Bronchial epithelial cell (primary cell): ENCODE measurements at places on chromosomes 3 and 15.

- peak; percentile 80 for DNase-seq
Measured at GRCh38 chr3:72347819-72348319, 500.4 kb downstream of the SHQ1 start.

DNA sequence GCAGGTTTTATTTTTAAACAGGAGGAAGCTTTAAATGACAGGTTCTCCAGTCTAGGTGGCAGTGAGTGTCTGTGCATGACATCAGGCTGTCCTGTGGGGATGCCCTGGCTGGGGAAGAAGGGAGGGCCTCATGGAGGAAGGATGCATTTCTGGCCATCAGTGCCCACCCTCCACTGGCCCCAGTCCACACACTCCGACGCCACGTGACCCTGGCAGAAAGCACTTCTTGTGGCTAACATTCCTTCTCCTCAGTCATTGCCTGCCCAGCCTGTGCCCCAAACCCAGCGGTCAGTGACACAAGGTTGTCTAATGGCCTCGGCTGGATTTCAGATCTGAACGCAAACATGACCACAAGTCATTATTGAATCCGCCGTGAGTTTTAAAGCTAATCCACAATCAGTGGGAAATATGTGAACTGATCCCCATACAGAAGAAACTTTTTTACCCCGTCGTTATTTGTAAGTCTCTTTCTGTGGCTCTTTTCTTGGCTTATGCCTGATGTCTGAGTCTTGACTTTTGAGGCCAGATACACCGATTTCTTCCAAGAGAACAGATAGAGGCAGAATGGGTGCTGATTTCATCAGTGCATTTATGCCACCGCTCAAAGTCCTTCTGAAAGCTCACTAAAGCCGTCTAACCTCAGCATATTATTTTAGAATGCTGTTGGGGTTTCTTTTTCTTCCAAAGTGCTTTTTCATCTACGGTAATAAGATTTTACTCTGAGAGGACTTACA, 17.3 kb upstream of the LRRK1 start:
- no peak for DNase-seq

GRCh38 chr3:135382188-135382587, 583.3 kb upstream of the PPP2R3A start:
- no peak for DNase-seq

DNA sequence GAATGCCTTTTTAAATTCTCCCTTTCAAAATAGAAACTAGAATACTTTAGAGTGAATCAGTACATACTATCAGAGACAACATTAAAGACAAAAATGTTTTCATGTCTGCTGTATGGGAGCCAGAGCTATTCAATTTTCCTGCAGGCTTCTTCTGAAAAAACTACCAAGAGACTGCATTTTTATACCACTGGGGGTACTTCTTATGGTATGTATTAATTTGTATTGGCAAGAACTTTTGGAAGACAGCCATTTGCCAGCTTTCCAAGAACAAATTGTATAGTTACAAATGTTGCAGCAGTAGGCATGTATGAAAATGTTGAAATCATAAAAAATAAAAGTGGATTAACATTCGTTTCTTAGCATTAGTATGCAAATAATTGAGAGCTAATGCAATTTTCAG, 1010.0 kb upstream of the CADM2 start:
- no peak for DNase-seq

- DNase-seq, result no peak
Measured at GRCh38 chr3:177882124-177882648, 654.0 kb upstream of the KCNMB2 start.

- peak; percentile 62 for DNase-seq
Measured at GRCh38 chr3:46646700-46647099, 34.4 kb downstream of the FAM240A start.

- DNase-seq, result no peak
Measured at GRCh38 chr15:95075792-95076677, 844.7 kb downstream of the MCTP2 start.

- no peak for DNase-seq
Measured at GRCh38 chr3:195269375-195270078, 1.4 kb downstream of the XXYLT1 start.

DNA sequence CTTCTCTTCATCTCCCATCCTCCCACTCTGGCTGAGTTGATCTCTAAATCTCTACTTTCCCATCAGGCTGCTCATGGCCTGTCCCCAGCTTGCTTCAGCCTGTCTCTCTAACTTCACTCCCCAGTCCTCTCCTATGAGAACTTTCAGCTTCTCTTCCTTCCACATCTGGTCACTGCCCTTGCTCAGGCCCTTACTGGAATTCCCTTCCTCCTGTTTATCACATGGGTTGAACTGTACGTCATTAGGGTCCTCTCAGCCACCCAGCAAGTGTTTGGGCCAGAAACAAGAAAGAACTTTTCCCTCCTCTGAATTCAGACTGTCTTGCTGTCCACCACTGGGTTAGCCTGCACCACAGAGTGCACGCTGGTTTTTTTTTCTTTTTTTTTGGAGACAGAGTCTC, 5.0 kb downstream of the PTPN23 start:
- DNase-seq, result no peak

DNA sequence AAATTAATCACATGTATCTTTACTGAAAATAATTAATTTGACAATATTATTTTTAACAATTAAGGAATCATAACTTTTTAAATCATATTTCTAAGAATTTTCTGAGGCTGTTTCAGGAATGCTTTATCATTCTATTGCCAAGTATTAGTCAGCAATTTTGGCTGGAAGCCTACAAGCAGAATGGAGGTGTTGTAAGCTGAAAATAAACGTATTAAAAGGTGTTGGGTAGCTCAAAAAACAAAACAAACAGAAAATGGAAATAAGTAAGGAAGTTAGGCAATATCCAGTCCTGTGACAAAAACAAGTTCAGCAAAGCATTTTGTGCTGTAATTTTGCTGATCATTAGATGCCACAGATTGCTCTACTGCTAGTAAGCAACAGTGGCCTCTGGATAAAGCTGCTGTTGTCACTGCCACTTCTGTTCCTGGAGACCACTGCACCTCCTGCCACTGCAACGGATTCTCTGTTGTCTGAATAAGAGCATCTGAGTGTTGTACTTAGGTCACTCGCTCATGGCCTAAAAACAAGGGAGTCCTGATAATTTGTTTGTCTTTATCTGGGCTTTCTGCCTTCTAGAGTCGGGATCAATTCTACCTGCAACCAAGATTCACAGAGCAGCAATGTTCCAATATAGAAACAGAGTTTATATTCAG, 63.5 kb upstream of the SLITRK3 start:
- peak; percentile 72 for DNase-seq

GRCh38 chr15:44726136-44726535, 10.2 kb upstream of the TRIM69 start:
- DNase-seq, result no peak

- peak; percentile 63 for DNase-seq
Measured at GRCh38 chr15:61906961-61907752, 153.1 kb downstream of the VPS13C start.

- no peak for DNase-seq
Measured at GRCh38 chr3:153925841-153926514, 195.2 kb upstream of the ARHGEF26 start.

- DNase-seq, result peak; percentile 32
Measured at GRCh38 chr3:149199474-149199873, 22.2 kb downstream of the CP start.

GRCh38 chr3:170560717-170561382, 25.0 kb downstream of the SLC7A14 start:
- DNase-seq, result no peak

- no peak for DNase-seq
Measured at GRCh38 chr15:97463696-97464095, 496.8 kb upstream of the ARRDC4 start.
